Vagina (tissue), 2 donors: ENCODE measurements at places on chromosomes 1 and 21.
A peak's percentile ranks its signal among the peaks of the same experiment; 100 is the strongest.

DNA sequence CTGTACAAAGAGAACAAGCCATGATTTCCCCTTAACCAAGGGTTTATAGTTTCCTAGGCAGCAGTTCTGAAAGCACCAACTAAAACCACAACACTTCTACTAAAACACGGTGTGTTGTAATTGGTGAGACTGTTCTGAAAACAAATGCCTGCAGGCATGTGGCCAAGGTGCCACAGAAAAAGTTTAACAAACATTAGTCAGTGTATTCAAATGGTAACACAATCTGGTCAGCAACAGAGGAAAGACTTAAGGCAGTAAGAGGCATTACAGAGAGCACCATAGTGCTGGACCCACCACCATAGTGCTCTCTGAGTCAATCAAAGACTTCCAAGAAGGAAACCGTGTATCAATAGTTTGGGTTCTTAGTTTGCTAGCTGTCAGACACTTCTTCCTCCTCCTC lies 16.7 kb downstream of the SNIP1 start:
- no peak overlapping the region for H3K27ac ChIP-seq
- H3K4me3 ChIP-seq: no peak overlapping the region
- H3K27me3 ChIP-seq: no peaks in the 10 kb centered on the region
- peaks cover 54% of the 10 kb centered on the region for H3K36me3 ChIP-seq

DNA sequence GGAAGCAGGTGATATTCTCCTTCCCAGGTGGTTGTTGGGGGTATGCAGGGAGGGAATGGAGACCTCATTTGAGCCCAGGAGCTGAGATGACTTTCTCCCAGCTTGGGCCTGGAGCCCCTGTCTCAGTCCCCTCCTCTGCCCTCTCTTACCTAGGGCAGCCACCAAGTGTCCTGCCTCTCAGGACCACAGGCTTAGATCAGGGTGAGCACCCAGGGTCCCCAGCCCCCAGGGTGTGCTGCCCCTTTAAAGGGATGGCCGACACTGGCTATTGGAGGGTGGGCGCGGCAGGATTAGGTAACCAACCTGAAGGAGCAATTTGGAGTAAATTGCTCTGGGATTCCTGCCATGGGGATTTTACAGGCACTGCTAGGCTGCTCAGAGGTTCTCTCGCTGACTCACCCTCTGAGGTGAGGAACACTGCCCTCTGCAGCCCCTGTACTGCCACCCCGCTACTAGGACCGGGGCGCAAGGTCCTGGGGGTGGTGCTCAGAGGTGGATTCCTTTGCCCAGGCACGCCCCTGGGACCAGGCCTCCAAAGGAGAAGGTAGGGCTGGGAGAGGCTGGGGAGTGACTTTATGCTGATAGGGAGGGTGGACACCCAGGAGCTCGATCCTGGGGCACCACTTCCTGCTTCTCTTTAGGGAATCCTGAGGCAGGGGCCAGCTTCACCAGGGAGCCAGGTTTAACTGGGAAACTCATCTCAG lies 1.5 kb downstream of the RPS6KA1 start:
- no peak overlapping the region for H3K4me3 ChIP-seq
- H3K27ac ChIP-seq: peak overlapping the region; percentile 25
- no peaks in the 10 kb centered on the region for H3K27me3 ChIP-seq
- no peak for DNase-seq

- H3K27me3 ChIP-seq: no peaks in the 10 kb centered on the region
- no peak overlapping the region for H3K27ac ChIP-seq
- no peak overlapping the region for H3K4me3 ChIP-seq
- H3K4me1 ChIP-seq: no peaks in the 10 kb centered on the region
- H3K36me3 ChIP-seq: no peaks in the 10 kb centered on the region
These were observed 83.9 kb downstream of the CRB1 start for GRCh38 chr1:197351821-197352440.

DNA sequence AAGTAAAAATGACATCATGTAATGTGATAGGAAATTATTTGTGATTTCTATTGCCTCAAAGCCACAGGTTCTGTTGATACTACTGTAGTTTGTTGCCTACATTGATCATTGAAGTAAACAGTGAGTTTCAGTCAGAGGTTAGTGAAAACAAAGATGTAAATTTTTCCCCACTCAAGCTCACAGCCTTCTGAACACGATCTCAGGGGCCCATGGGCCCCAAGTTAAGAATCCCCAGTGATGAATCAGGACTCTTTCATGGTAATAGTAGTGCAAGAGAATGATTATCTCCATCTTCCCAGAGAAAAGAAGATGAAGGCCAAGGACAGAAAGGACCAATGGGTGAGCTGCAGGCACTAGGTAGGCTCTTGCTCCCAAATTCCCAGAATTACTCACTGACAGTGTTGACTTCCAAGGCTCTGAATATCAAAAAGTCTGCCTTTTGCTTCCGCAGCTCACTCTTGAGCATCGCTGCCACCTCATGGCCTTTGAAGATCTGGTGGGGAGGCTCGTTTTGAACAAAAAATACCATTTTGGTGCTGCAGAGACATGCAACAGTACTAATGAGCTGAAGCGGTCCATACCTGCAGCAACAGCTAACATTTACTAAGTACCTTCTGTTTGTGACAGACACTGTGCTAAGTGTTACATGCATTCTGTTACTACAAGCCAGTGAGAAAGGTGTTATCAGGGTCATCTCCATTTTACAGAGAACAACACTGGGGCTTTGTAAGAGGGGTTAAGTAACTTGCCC lies 113.3 kb downstream of the KIAA0319L start:
- H3K27ac ChIP-seq: no peak overlapping the region
- H3K27me3 ChIP-seq: no peaks in the 10 kb centered on the region
- DNase-seq: no peak

GRCh38 chr1:208131621-208132286 lies 112.4 kb downstream of the PLXNA2 start:
- H3K27me3 ChIP-seq: no peaks in the 10 kb centered on the region
- H3K36me3 ChIP-seq: no peaks in the 10 kb centered on the region
- no peak for DNase-seq
- peaks cover 38% of the 10 kb centered on the region for H3K4me1 ChIP-seq

GRCh38 chr1:217917281-217917887 lies 286.2 kb downstream of the SPATA17 start:
- H3K4me1 ChIP-seq: no peaks in the 10 kb centered on the region
- H3K27me3 ChIP-seq: no peaks in the 10 kb centered on the region
- DNase-seq: no peak
- no peaks in the 10 kb centered on the region for H3K36me3 ChIP-seq
- H3K4me3 ChIP-seq: no peak overlapping the region
- no peak overlapping the region for H3K27ac ChIP-seq
